ENCODE measurements at places on chromosomes 11 and 22.

GRCh38 chr22:48135592-48135991, 1373.1 kb downstream of the TBC1D22A start:
- no peak for DNase-seq

GRCh38 chr22:32849501-32849900, 48.0 kb downstream of the TIMP3 start:
- DNase-seq = no peak

GRCh38 chr22:48490500-48491411, 1336.9 kb downstream of the BRD1 start:
- no peak for DNase-seq

- no peak for DNase-seq
Observed at GRCh38 chr11:17603056-17603825, 56.2 kb downstream of the OTOG start.

DNA sequence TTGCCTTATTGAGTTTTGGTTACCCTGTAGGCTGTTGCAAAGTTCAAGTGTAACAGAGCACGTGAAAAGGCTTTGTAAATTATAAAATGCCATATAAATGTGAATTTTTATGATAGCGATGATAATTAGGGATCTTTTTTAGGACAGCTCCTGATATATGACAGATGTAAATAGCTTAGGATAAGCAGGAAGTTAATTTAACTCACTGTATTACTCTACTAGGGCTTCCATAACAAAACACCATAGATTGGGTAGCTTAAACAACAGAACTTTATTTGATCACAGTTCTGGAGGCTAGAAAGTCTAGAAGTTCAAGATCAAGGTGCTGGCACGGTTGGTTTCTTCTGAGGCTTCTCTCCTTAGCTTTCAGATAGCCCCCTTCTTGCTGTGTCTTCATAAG, 17.0 kb upstream of the PDE3B start:
- no peak for DNase-seq

DNA sequence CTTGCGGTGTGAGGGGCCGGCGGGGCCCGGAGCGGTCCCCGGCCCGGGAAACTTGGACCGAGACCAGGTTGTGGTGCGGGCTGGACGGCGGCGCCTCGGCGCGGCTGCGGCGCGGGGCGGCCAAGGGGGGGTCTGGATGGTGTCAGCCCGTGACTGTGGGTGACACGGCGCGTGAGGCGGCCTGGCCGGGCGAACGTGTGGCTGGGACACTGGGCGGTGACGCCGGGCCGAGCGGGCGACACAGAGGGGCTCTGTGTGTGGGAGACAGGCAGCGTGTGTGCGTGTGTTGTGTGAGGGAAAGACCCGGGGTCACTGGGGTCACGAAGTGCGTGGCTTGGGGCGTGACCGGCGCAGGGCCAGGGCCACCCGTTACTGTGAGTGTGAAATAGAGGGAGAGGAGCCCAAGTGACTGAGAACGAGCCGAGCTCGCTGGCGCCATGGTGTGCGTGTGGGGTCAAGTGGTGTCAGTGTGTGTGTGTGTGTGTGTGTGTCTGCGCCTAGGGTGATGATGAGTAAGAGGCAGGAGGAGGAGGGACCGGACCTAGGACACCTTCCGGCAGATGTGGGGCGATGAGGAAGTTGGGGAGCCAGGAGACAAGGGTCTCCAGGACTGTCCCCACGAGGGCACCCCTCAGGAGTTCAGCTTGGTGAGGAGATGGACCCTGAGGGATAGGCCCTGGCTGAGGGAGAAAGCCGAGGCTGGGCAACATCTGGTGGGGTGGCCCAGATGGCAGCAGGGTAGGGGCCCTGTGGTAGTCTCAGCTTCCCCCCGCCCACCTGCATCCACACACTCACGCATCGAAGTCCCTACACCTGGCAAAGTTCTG, 817 bp downstream of the RELT start:
- DNase-seq = no peak

Measured in glomerular endothelial cell (primary cell).